ENCODE measurements at places on chromosomes 4 and X.
A peak's percentile ranks its signal among the peaks of the same experiment; 100 is the strongest.

GRCh38 chr4:150078579-150079080 lies 385 bp downstream of the DCLK2 start:
- no peak overlapping the region for H3K27ac ChIP-seq
- DNase-seq: no peak
- H3K27me3 ChIP-seq: peaks cover 26% of the 10 kb centered on the region
- no peak overlapping the region for H3K4me3 ChIP-seq

GRCh38 chr4:4923201-4923600 lies 63.7 kb downstream of the MSX1 start:
- peaks cover 15% of the 10 kb centered on the region for H3K36me3 ChIP-seq
- no peak overlapping the region for H3K27ac ChIP-seq
- peaks cover 33% of the 10 kb centered on the region for H3K4me1 ChIP-seq
- DNase-seq: no peak
- H3K27me3 ChIP-seq: peaks cover 6% of the 10 kb centered on the region

DNA sequence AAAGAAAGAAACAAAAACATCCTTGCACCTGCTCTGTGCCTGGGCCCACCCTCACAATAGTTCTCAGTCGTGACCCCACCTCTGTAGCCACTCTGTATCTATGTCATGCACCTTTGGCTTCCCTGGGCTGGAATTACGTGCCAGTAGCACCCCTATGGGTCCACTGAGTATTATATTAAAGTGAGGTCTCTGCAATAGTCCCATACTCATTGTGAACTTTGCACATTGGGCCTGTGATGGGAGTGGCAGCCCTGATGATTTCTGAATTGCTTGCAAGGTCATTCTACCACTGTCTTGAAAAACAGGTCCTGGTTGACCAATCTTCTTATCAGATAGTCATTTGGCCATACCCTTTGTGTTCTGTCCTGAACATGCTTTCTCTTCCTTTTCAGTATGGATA lies 1012.1 kb downstream of the RAB28 start:
- H3K4me1 ChIP-seq: no peaks in the 10 kb centered on the region
- no peaks in the 10 kb centered on the region for H3K27me3 ChIP-seq
- H3K36me3 ChIP-seq: no peaks in the 10 kb centered on the region

GRCh38 chrX:27078371-27078770 lies 384.8 kb downstream of the PPP4R3C start:
- H3K4me1 ChIP-seq: no peaks in the 10 kb centered on the region
- no peaks in the 10 kb centered on the region for H3K36me3 ChIP-seq
- H3K4me3 ChIP-seq: no peak overlapping the region
- no peak overlapping the region for H3K27ac ChIP-seq
- no peak for DNase-seq

GRCh38 chr4:112214390-112215264 lies 17.0 kb upstream of the AP1AR start:
- peak; percentile 6 for DNase-seq
- no peaks in the 10 kb centered on the region for H3K27me3 ChIP-seq
- no peaks in the 10 kb centered on the region for H3K36me3 ChIP-seq
- H3K27ac ChIP-seq: no peak overlapping the region

- peaks cover 3% of the 10 kb centered on the region for H3K36me3 ChIP-seq
- H3K4me3 ChIP-seq: no peak overlapping the region
- no peaks in the 10 kb centered on the region for H3K27me3 ChIP-seq
These were observed 1085.3 kb upstream of the PCDH10 start for GRCh38 chr4:132063829-132064228.

DNA sequence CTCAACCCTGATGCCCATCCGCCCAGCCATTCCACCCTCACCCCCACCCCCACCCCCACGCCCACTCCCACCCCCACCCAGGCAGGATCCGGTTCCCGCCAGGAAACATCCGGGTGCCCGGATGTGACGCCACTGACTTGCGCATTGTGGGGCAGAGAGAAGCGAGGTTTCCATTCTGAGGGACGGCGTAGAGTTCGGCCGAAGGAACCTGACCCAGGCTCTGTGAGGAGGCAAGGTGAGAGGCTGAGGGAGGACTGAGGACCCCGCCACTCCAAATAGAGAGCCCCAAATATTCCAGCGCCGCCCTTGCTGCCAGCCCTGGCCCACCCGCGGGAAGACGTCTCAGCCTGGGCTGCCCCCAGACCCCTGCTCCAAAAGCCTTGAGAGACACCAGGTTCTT lies at the start of gene MAGEA1:
Gene MAGEA1 (plus strand): TSS at position 154 of the 400 bp plus-strand sequence. CDS start 3,106 bp downstream, outside the sequence.
- no peak within 1 kb of the TSS for H3K4me3 ChIP-seq
- DNase-seq: no peak
- H3K4me1 ChIP-seq: no peaks in the 10 kb centered on the region

DNA sequence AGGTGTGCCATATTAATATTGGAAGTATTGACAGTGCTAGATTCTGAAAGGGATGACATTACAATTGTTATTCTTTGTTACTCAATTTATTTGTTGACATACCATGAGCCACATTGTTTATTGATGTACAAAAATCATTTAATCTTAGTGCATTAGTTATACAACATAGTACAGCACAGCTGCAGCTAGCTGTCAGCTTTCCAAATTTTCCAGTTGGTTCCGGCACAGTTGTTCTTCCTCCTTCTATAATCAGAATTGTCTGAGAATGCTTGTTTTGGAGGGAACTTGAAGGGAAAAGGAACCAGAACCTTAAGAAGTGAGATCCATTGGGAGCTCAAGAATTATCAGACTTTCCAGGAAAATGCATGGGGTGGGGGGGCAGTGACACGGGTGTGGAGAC lies 281.4 kb downstream of the ZIC3 start:
- no peak for DNase-seq
- H3K4me3 ChIP-seq: no peak overlapping the region
- peaks cover 8% of the 10 kb centered on the region for H3K27me3 ChIP-seq
- no peak overlapping the region for H3K27ac ChIP-seq

- no peaks in the 10 kb centered on the region for H3K36me3 ChIP-seq
- H3K27ac ChIP-seq: no peak overlapping the region
- H3K4me3 ChIP-seq: no peak overlapping the region
- H3K27me3 ChIP-seq: no peaks in the 10 kb centered on the region
- no peaks in the 10 kb centered on the region for H3K4me1 ChIP-seq
These were observed 1087.1 kb downstream of the C4orf33 start for GRCh38 chr4:130183096-130183495.

- H3K4me3 ChIP-seq: peak overlapping the region; percentile 89
- H3K36me3 ChIP-seq: no peaks in the 10 kb centered on the region
- DNase-seq: peak; percentile 38
- peak overlapping the region; percentile 92 for H3K27ac ChIP-seq
- peaks cover 18% of the 10 kb centered on the region for H3K4me1 ChIP-seq
These were observed 863 bp upstream of the FAM193A start for GRCh38 chr4:2535376-2536192.

DNA sequence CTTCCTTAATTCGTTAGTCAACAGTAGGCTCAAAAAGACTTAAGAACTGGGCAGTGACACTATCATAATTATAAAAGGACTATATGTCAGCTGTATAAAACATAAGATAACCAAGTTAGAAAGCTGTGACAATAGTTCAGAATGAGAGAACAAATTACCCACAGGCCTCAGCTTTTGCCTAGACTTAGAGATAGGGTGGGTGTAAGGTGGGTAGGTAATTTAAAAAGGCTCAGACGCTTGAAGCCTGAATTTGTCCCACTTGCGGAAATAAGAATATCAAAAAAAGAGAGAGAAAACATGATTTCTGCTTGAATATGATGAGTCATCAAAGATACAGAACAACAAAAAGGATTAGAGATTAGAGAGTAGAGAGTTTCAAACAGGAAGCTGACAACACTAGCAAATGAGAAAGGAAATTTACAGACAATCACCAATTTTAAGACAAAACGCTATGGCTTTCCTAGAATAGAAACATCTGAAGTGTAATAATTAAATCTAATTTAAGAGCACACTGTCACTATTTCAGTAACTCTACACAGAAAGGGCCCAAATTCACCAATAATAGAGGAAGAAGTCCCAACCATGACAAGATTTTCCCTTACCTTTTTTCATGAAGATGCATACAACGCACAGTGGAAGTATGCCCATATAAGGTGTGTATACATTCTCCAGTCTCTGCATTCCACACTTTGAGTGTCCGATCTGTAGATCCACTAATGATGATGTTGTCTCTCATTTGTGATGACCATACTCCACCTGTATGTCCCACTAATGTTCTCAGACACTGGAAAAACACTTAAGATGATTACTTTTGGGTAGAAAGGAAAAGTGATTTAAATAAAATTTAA lies 208.1 kb downstream of the FBXW7 start:
- no peak for DNase-seq
- no peak overlapping the region for H3K4me3 ChIP-seq
- H3K4me1 ChIP-seq: peaks cover 2% of the 10 kb centered on the region
- H3K36me3 ChIP-seq: peaks cover 48% of the 10 kb centered on the region

- DNase-seq: no peak
- no peak overlapping the region for H3K27ac ChIP-seq
- peaks cover 4% of the 10 kb centered on the region for H3K36me3 ChIP-seq
- H3K4me1 ChIP-seq: no peaks in the 10 kb centered on the region
- no peaks in the 10 kb centered on the region for H3K27me3 ChIP-seq
These were observed 17.8 kb downstream of the FRMPD3 start for GRCh38 chrX:107467271-107467670.

DNA sequence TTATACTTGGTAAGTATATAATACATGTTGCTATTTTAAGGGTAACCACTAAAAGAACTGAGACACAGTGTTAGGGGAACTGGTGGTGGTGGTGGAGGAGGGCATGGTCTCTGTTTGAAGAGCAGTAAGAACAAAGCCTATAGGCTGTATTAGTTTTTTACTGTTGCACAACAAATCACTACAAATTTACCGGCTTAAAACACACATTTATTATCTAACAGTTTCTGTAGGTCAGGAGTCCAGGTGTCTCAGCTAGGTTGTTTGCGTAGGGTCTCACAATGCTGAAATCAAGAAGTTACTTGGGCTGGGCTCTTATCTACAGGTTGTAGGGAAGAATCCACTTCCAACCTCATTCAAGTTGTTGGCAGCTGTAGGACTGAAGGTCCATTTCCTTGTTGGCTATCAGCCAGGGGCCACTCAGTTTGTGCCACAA lies 52.6 kb downstream of the CASK start:
- peaks cover 17% of the 10 kb centered on the region for H3K4me1 ChIP-seq
- no peak overlapping the region for H3K27ac ChIP-seq
- peaks cover 4% of the 10 kb centered on the region for H3K36me3 ChIP-seq
- no peak for DNase-seq

DNA sequence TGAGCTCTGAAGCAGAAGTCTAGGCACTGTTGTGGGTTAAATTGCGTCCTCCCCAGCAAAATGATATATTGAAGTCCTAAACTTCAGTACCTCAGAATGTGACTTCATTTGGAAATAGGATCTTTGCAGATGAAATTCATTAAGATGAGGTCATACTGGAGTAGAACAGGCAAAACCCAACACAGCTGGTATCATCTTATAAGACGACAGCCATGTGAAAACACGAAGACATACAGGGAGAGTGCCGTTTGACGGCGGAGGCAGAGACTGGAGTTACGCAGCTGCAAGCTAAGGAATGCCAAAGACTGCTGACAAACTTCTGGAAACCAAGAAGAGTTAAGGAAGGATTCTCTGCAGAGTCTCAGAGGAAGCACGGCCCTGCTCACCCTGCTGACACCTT lies 241.5 kb downstream of the MAML3 start:
- peaks cover 5% of the 10 kb centered on the region for H3K27me3 ChIP-seq
- DNase-seq: no peak
- H3K36me3 ChIP-seq: no peaks in the 10 kb centered on the region
- H3K4me3 ChIP-seq: no peak overlapping the region

DNA sequence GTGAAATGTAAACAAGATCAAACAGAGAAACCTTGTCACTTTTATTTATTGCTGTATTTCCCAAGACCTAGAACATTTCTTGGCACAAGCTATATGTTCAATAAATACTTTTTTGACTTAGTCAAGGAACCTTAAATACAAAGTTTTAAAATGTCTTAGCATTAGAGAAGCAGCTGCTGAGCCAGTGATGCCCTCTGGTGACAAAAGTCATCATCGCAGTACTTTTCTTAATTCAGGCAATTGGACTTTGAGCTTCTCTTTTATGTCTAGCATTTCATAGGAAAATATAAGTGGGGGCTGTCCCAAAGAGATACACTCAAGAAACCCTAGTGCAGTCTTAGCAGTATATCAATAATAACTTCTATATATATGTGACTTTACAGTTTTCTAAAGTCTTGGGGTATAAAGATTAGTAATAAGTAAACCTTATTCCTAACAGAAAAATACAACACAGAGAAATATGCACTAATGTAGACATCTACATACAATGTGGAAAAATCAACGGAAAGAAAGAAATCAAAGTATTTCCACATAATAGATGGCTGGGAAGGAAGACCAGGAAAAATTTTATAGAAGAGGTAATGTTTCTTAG lies 118.4 kb downstream of the DTHD1 start:
- peaks cover 5% of the 10 kb centered on the region for H3K27me3 ChIP-seq
- DNase-seq: peak; percentile 43
- no peak overlapping the region for H3K27ac ChIP-seq
- H3K4me1 ChIP-seq: no peaks in the 10 kb centered on the region

DNA sequence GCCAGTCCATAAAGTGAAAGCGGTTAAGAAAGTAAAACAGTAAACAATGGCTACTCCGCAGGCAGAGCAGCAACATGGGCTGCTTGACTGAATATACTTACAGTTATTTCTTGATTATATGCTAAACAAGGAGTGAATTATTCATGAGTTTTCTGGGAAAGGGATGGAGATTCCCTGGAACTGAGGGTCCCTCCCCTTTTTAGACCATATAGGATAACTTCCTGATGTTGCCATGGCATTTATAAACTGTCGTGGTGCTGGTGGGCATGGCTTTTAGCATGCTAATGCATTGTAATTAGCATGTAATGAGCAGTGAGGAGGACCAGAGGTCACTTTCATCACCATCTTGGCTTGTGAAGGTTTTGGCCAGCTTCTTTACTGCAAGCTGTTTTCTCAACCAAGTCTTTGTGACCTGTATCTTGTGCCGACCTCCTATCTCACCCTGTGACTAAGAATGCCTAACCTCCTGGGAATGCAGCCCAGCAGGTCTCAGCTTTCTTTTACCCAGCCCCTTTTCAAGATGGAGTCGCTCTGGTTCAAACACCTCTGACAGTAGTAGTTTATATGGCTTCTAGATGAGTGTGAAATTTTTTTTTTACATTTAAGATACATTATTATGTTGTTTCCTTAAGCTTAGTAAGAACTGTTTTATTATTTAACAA lies 514.8 kb upstream of the TENM3 start:
- no peak for DNase-seq
- no peak overlapping the region for H3K4me3 ChIP-seq
- no peaks in the 10 kb centered on the region for H3K36me3 ChIP-seq
- H3K27ac ChIP-seq: no peak overlapping the region
- no peaks in the 10 kb centered on the region for H3K4me1 ChIP-seq

DNA sequence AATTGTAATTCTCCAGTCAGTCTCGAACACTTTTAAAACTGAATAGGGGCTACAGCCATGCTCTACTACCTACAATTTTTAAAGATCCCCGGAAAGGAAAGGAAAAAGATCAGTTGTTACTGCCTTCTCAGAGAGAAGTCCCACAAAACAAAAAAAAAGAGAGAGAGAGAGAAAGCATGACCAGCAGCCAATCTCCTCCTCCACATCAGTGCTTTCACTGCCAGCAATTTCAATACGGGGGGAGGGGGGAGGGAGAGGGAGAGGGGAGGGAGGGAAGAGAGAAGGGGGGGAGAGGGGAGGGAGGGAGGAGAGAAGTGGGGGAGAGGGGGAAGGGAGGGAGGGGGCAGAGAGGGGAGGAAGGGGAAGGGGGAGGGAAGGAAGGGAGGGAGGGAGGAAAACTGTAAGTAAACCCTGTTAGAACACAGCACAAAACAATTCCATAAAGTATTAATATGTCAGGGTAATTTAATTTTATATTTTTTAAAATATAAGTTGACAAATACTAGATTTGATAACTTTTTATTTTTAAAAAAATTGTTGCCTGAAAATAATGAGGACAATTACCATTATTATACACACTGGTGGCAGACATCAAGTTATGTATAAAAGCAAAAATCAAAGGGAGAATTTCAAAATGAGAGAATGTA lies 108.0 kb downstream of the LRBA start:
- peak overlapping the region; percentile 64 for H3K27ac ChIP-seq
- H3K4me3 ChIP-seq: no peak overlapping the region
- peaks cover 63% of the 10 kb centered on the region for H3K36me3 ChIP-seq
- H3K27me3 ChIP-seq: no peaks in the 10 kb centered on the region
